ENCODE measurements at places on chromosomes 6 and 20.

DNA sequence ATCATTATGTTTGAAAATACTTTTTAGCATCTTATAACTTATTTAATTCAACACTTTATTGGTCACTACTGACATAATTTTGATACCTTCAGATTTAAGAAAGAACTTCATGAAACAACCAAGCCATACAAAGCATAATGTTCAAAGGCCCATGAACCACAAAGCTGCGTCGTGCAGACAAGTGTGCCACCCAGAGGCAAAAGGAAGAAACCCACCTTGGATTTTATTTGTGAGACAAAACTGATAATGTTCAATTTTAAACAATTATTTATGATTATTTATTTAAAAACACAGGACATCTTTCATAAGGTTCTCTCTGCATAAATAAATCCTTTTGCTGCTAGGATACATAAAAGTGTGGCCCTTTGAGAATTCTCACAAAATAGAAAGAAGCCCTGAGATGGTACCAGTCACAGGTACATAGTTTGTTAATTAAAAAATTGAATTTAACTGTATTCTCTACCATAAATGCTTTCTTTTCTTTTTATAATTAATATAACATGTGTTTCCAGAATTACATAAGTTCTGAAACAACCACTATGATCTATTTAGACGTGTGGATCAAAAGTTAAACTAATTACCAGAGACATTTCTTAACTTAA, 143.7 kb downstream of the RALGAPA2 start:
- DNase-seq = peak; percentile 64

GRCh38 chr20:17641520-17641964, 40.5 kb downstream of the RRBP1 start:
- DNase-seq = no peak

- peak; percentile 55 for DNase-seq
Observed at GRCh38 chr6:42742116-42742894, 3.6 kb downstream of the TBCC start.

- DNase-seq = peak; percentile 74
Observed at GRCh38 chr6:84227434-84228197, at the start of gene CEP162. CEP162 (minus strand) TSS chr6:84227643; CDS start chr6:84226393, 1,250 bp downstream.

- no peak for DNase-seq
Observed at GRCh38 chr6:81749707-81750106, 2.8 kb downstream of the TENT5A start.

- no peak for DNase-seq
Observed at GRCh38 chr6:167005350-167006159, 6.4 kb downstream of the CEP43 start.

- DNase-seq = no peak
Observed at GRCh38 chr6:170460641-170461040, 92.5 kb downstream of the PSMB1 start.

- DNase-seq = no peak
Observed at GRCh38 chr6:69820018-69820417, 23.2 kb upstream of the LMBRD1 start.

- DNase-seq = no peak
Observed at GRCh38 chr6:31268836-31269235, 3.1 kb downstream of the HLA-C start.

DNA sequence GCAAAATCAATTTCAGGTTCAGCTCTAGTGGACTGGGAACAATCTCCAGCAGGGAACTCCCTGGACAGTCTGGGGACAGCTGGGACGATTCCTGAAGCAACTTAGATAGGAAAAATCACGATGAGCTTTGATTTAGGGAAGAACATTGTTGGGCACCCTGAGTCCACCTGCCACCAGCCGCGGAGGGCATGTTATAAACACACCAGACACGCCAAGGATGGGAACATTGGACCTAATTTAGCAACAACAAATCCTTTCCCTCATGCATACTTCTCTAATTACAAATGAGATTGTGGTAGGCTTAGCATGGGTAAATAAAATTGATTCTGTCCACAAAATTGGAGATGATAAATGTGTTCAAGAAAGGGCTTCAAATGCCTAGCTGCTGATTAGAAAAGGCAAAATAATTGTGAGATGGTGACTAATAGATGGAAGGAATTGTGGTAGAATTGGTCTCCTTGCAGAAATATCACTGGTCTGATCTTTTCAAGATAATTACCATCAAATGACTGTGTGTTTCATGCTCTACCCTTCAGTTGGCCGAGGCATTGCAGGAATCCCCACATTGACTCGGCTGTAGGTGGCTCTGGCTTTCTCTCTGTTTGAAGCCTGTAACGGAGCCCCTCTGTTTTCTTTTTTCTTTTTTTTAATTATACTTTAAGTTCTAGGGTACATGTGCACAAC, 6.1 kb upstream of the NANP start:
- DNase-seq = no peak

- DNase-seq = no peak
Observed at GRCh38 chr6:30554962-30555815, 1.1 kb downstream of the GNL1 start.

GRCh38 chr6:12490904-12491571, 200.9 kb downstream of the EDN1 start:
- no peak for DNase-seq

DNA sequence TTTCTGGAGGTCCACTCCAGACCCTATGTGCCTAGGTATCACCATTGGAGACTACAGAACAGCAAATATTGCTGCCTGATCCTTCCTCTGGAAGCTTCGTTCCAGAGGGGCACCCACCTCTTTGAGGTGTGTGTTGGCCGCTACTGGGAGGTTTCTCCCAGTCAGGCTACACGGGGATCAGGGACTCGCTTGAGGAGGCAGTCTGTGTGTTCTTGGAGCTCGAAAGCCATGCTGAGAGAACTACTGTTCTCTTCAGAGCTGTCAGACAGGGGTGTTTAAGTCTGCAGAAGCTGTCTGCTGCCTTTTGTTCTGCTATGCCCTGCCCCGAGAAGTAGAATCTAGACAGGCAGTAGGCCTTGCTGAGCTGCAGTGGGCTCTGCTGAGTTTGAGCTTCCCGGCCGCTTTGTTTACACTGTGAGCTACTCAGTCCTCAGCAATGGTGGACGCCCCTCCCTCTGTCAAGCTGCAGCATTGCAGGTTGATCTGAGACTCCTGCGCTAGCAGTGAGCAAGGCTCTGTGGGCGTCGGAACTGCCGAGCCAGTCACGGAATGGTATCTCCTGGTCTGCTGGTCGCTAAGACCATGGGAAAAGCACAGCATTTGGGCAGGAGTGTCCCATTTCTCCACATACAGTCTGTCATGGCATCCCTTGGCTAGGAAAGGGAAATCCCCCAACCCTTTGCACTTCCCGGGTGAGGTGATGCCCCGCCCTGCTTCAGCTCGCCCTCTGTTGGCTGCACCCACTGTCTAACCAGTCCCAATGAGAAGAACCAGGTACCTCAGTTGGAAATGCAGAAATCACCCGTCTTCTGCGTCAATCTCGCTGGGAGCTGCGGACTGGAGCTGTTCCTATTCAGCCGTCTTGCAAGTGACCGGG, 32.5 kb upstream of the ASCC3 start:
- peak; percentile 12 for DNase-seq

- DNase-seq = no peak
Observed at GRCh38 chr6:111600154-111600553, 5.5 kb downstream of the TRAF3IP2 start.

DNA sequence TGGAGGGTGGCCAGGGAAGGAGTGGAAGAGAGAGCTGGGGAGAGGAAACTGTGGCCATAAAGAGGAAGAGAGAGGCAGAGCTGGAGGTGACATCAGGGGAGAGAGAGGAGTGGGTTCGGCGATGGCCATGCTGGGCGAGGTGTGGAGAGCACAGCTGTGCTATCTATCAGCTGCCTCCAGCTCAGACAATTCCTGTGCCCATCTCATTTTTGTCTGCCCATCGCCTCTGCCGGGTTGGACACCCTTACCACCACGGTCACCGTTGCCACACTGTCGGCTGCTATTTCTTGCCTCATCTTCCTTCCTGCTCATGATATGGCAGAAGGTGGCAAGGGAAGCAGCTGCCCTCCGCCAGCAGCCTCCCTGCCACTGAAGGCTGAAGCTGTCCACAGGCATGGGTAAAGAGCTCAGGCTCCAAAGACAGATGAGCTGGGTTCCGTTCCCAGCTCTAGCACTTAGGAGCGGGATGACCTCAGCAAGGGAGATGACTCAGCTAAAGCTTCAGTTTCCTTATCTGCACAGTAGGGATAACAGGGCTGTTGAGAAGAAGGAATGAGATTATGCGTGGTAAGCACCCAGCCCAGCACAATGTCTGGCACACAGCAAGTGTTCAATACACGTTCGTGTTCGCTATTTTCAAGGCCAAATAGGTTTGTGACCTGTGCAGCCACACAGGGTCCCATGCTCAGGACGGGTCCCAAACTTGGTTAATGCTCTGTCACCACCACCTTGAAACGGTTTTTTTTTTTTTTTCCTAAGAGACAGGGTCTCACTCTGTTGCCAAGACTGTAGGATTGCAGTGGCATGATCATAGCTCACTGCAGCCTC, 21.9 kb upstream of the TAF8 start:
- no peak for DNase-seq

DNA sequence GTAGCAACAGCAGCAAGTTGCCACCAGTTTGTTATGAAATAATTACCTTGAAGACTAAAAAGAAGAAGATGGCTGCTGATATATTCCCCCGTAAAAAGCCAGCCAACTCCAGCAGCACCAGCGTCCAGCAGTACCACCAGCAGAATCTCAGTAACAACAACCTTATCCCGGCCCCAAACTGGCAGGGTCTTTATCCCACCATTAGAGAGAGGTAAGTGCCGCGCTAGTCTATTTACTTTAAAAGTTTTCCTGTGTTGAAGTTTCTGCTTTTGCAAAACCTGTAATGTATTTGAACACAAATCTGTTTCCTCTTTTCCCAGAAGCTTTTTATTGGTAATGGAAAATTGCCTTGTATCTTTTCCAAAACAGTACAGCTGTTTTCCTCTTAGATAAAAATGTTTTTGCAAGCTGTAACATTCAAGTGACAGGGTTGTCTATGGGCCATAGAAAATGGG, 725 bp downstream of the BTBD3 start:
- DNase-seq = no peak

DNA sequence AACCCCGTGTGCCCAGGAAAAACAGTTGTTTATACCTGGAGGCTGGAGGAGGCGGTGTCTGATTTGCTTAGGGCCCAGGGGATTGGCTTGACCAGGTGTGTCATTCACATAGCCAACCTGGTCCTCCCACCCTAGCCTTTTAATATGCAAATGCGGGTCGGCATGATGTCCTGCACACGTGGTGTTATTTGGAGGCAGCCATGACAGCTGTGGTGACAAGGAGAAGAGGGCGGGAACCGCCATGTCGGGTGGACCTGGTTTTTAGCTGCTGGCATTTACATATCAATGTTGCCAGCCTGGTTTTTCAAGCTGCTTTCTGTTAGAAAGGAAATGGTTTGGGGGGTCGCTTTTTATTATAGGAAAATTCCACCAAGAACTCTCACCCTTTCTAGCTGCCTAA, 291.4 kb upstream of the QKI start:
- DNase-seq = no peak

- no peak for DNase-seq
Observed at GRCh38 chr6:21426841-21427490, 166.6 kb upstream of the SOX4 start.

DNA sequence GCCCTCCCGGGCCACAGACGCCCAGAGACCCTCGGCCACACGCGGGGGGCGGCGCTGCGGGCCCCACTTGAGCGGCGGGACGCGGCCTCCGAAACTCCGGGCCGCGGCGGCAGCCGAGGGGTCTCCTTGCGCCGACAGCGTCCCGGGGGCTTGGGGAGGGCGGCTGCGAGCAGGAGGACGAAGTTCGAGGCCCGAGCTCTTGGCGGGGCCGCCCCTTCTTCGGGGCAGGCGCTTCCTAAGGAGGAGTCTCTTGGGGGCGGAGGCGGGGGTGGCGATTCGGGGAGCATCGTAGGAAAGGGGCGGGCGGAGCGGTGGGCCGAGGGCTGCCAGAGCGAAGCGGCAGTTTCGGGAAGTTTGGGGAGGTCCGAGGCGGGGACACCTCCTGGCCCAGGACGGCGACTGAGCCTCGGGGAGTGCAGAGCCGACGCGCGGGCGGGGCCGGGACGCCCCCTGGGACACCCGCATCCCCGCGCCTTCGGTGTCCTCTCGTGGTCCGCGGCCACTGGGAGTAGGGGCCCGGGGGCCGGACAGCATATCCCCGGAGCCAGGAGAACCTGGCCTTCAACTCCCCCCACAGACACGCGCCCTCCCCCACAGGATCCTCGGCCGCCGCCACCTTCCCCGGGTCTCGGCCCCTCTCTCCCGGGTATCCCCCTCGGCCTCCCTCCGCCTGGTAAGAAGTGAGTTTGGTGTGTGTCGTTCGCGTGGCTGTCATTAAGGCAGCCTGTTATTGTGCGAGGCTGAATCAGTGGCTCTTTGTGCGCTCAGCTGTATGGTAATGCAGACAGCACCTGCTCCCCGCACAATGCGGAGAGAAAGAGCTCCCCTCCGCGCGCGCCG, 613 bp upstream of the DLL1 start:
- DNase-seq = peak; percentile 88

GRCh38 chr6:33888664-33889200, 84.9 kb upstream of the MLN start:
- DNase-seq = no peak

DNA sequence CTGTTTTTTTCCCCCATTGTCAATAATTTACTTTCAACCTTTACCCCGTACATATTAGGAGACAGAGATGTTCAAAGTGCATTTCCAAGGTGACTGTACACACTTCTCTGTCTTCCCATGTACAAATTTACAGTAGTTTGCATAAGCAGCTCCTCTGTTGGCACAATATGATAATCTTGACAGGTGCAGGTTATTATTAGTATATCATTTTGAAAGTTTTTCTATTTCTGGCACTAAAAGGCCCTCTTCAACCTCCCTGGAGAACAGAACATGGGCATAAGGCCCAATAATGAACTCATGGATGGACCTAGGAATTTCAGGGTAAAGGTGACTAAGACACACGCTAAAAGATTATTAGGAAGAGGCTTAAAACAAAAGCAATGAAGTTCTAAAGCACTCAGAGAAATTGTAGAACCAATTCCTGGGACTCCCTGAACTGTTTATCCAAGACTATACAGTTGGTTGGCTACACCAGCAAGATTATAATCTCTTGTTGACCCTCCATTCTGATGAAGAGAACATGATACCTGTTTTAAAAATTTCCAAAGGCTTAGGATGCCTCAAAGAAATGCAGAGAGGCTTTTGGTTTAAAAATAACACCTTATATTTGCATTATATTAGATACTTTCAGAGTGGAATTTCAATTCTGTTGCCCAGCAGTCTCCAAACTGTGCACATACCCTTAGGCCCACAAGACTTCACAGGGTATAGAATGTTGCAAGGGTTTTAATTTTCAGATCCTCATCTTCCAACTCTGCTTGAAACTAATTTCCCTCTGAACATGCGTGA, 1.1 kb downstream of the AIG1 start:
- DNase-seq = no peak

- DNase-seq = peak; percentile 37
Observed at GRCh38 chr6:12911427-12911826, 194.9 kb downstream of the PHACTR1 start.

GRCh38 chr20:64077541-64077875, 1.8 kb downstream of the RGS19 start:
- no peak for DNase-seq
